ENCODE measurements at places on chromosomes 13 and 19. TPM values are rescaled to one million over a fixed set of nuclear protein-coding genes. Genes with fewer than 3 reads are reported as not detected.

- no peaks in the 10 kb centered on the region for H3K36me3 ChIP-seq
- no peaks in the 10 kb centered on the region for H3K4me1 ChIP-seq
- H3K27me3 ChIP-seq = no peaks in the 10 kb centered on the region
- DNase-seq = no peak
- H3K4me3 ChIP-seq = no peak overlapping the region
These were observed 60.7 kb downstream of the DOCK9 start for GRCh38 chr13:98917116-98917515.

- no peak overlapping the region for H3K27ac ChIP-seq
- no peaks in the 10 kb centered on the region for H3K4me1 ChIP-seq
- no peaks in the 10 kb centered on the region for H3K27me3 ChIP-seq
- DNase-seq = no peak
- no peak overlapping the region for H3K4me3 ChIP-seq
These were observed 89.3 kb downstream of the MIPEP start for GRCh38 chr13:23799945-23800344.

Gene ANKRD24
- 10.9 TPM for total RNA-seq

Gene ADGRE3
- not detected for total RNA-seq

GRCh38 chr13:22128441-22129408, 457.9 kb downstream of the FGF9 start:
- no peaks in the 10 kb centered on the region for H3K36me3 ChIP-seq
- H3K27me3 ChIP-seq = no peaks in the 10 kb centered on the region
- no peaks in the 10 kb centered on the region for H3K4me1 ChIP-seq

DNA sequence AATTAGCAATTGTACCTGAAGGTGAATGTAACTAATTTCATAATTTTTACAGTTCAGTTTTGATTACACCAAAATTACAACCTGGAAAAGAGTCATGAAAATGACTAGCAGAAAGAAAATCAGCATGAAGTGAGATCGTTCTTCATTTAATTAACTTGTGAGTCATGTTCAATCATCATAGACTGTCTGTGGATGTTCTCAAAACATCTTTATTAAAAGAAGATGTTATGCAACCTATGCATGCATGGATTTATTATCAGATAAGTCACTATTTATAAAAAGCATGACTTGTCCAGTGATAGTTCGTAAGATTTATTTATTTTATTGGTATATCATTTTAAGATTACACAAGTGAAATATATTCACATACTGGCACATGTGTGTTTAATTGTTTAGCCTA, 245.9 kb downstream of the ITGBL1 start:
- DNase-seq = no peak
- H3K27me3 ChIP-seq = no peaks in the 10 kb centered on the region
- H3K36me3 ChIP-seq = no peaks in the 10 kb centered on the region
- H3K27ac ChIP-seq = no peak overlapping the region

DNA sequence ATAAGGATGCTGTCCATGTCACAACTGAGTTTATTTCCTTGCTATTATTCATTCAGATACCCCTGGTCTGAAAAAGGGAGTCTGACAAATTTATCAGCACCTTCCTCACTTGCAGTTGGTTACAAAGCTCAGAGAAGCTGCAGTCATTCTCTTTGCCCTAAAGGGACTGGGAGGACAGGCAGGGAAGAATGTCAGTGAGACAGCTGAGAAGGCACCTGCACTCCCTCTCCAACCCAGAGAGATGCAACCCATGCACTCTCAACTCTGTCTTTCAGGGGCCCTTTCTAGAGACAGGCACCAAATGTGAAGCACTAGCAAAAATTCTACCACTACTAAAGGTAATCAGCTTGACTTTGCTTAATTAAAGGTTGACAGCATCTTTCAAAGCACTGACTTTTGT, 83.3 kb downstream of the CRYL1 start:
- DNase-seq = no peak
- no peaks in the 10 kb centered on the region for H3K36me3 ChIP-seq
- H3K27ac ChIP-seq = no peak overlapping the region
- H3K4me1 ChIP-seq = no peaks in the 10 kb centered on the region
- H3K4me3 ChIP-seq = no peak overlapping the region

GRCh38 chr13:113077566-113077952, 28.0 kb upstream of the F7 start:
- H3K36me3 ChIP-seq = no peaks in the 10 kb centered on the region
- no peak for DNase-seq
- H3K27me3 ChIP-seq = no peaks in the 10 kb centered on the region
- no peak overlapping the region for H3K27ac ChIP-seq
- no peak overlapping the region for H3K4me3 ChIP-seq
- no peaks in the 10 kb centered on the region for H3K4me1 ChIP-seq

GRCh38 chr19:4327252-4327876, 11.3 kb downstream of the STAP2 start:
- DNase-seq = peak; percentile 90
- no peak overlapping the region for H3K27ac ChIP-seq
- H3K4me3 ChIP-seq = peak overlapping the region; percentile 44
- H3K4me1 ChIP-seq = peaks cover 11% of the 10 kb centered on the region

GRCh38 chr13:97431171-97431764, 2.7 kb upstream of the RAP2A start:
- no peak overlapping the region for H3K4me3 ChIP-seq
- H3K27ac ChIP-seq = no peak overlapping the region
- H3K4me1 ChIP-seq = peaks cover 13% of the 10 kb centered on the region
- no peaks in the 10 kb centered on the region for H3K36me3 ChIP-seq

GRCh38 chr13:40933508-40934204, 85.5 kb downstream of the ELF1 start:
- H3K27ac ChIP-seq = no peak overlapping the region
- no peaks in the 10 kb centered on the region for H3K4me1 ChIP-seq
- no peak for DNase-seq
- H3K27me3 ChIP-seq = no peaks in the 10 kb centered on the region
- H3K36me3 ChIP-seq = peaks cover 13% of the 10 kb centered on the region
- no peak overlapping the region for H3K4me3 ChIP-seq

Gene EEF1AKMT1
- 10.8 TPM for total RNA-seq

DNA sequence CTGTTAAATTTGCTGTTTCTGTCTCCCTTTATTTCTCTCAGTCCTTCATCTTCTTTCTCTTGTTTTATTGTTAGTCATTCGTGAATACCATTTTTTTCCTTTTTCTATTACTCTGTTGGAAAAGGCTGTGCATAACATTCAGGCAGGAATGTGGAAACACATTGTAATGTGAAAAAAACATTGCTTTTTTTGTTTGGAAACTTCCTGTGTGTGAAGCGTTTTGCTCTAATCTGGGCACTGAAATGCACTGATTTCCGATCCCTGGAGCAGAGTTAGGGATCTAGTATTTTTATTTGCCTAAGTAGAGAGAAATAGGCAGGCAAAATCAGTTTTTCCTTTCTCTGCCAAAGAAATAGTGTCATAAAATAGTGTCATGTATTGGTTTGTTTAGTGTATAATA, 155.5 kb downstream of the PCCA start:
- H3K27ac ChIP-seq = peak overlapping the region; percentile 82
- DNase-seq = peak; percentile 57
- peaks cover 38% of the 10 kb centered on the region for H3K4me1 ChIP-seq
- peak overlapping the region; percentile 3 for H3K4me3 ChIP-seq

GRCh38 chr19:10290876-10291553, 1.3 kb downstream of the ICAM5 start:
- H3K36me3 ChIP-seq = no peaks in the 10 kb centered on the region
- peaks cover 36% of the 10 kb centered on the region for H3K27me3 ChIP-seq
- H3K27ac ChIP-seq = no peak overlapping the region
- DNase-seq = peak; percentile 66
- peak overlapping the region; percentile 47 for H3K4me3 ChIP-seq
- peaks cover 61% of the 10 kb centered on the region for H3K4me1 ChIP-seq

- H3K36me3 ChIP-seq = no peaks in the 10 kb centered on the region
- no peak for DNase-seq
- H3K4me3 ChIP-seq = no peak overlapping the region
- no peaks in the 10 kb centered on the region for H3K4me1 ChIP-seq
- no peaks in the 10 kb centered on the region for H3K27me3 ChIP-seq
These were observed 157.5 kb downstream of the RGCC start for GRCh38 chr13:41614671-41615527.

Gene LILRA6
- not detected for total RNA-seq

GRCh38 chr13:26682606-26683005, 78.0 kb downstream of the GPR12 start:
- no peaks in the 10 kb centered on the region for H3K36me3 ChIP-seq
- no peak overlapping the region for H3K27ac ChIP-seq
- DNase-seq = no peak
- H3K4me1 ChIP-seq = no peaks in the 10 kb centered on the region
- H3K27me3 ChIP-seq = no peaks in the 10 kb centered on the region
- no peak overlapping the region for H3K4me3 ChIP-seq

DNA sequence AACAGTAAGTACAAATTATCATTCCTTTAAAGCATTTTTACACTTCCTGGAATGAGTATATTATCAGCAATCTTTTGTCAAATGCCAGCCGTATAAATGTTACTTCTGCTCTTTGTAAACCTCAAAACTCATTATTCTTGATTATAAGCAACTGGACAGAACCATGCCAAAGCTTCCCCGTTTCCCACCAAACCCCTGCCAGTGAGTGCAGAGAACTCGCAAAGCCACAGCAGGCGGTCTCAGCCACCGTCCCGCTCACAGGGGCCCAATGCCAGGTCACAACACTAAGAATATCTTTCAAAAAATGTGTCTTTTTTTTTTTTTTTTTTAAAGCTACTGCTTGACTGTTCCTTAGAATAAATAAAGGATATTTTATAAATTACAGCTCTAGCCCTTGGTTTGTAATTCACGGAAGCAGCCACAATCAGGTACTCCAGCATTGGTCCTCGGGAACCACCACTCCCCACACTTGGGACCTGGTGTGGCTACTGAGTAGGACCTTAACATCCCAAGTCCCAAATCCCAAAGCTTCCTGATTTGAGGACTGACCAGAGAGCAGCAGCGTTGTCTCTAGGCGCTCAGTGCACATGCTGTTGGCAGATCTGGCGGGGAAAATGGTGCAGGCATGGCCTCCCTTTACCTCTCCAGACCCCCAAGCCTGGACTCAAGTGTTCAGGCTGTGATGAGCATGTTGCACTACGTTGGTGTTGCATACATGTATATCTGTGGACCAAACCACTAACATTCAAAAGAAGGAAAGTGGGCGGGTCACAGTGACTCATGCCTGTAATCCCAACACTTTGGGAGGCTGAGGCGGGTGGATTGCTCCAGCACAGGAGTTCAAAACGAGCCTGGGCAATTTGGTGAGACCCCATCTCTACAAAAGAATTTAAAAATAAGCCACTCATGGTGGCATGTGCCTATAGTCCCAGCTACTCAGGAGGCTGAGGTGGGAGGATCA, 19.0 kb downstream of the KCTD15 start:
- no peak overlapping the region for H3K4me3 ChIP-seq
- H3K27ac ChIP-seq = no peak overlapping the region
- no peaks in the 10 kb centered on the region for H3K27me3 ChIP-seq
- no peaks in the 10 kb centered on the region for H3K36me3 ChIP-seq
- peak; percentile 17 for DNase-seq

DNA sequence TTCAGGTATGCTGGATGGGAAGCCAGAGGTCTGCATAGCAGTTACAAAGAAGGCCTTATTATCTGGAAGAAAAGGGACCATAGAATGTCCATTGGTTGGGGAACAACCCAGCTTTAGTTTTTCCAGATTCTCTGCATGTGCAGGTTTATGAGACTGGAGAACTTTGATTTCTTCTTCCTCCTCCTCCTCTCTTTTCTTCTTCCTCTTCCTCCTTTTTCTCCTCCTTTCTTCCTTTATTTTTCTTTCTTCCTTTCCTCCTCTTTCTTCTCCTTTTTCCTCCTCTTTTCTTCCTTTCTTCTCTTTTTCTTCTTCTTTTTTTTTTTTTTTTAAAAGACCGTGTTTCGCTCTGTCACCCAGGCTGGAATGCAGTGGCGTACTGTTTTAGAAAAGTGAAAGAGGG, 30.9 kb downstream of the EPN1 start:
- no peak overlapping the region for H3K27ac ChIP-seq
- DNase-seq = no peak
- no peaks in the 10 kb centered on the region for H3K4me1 ChIP-seq
- no peak overlapping the region for H3K4me3 ChIP-seq
- H3K36me3 ChIP-seq = peaks cover 5% of the 10 kb centered on the region
- no peaks in the 10 kb centered on the region for H3K27me3 ChIP-seq

GRCh38 chr19:45824531-45825262, 9.6 kb upstream of the RSPH6A start:
- H3K36me3 ChIP-seq = peaks cover 61% of the 10 kb centered on the region
- H3K27ac ChIP-seq = no peak overlapping the region
- H3K4me3 ChIP-seq = no peak overlapping the region
- no peaks in the 10 kb centered on the region for H3K4me1 ChIP-seq

GRCh38 chr13:35796623-35797022, 320.1 kb upstream of the MAB21L1 start:
- no peak overlapping the region for H3K4me3 ChIP-seq
- H3K27ac ChIP-seq = no peak overlapping the region
- H3K4me1 ChIP-seq = no peaks in the 10 kb centered on the region
- DNase-seq = no peak
- no peaks in the 10 kb centered on the region for H3K27me3 ChIP-seq

DNA sequence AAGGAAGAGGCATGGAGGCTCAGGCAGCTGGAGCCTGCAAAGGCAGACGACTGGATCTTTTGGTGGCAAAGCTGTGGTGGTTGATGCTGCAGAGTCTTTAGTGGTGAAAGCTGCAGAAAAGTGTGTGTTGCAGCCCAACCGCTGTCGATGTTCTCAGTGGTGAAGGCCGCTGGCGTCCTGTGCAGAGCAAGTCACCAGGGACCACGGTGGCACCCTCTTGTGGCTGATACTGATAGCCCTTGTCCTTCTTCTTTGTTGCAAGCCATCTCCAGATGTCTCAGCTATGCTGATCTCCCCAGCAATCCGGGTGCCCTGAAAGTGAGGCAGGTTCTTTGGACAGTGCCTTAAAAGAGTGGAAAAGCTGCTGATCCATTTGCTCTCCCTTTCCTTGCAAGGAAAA, 610.9 kb upstream of the PCDH9 start:
- no peak overlapping the region for H3K4me3 ChIP-seq
- no peaks in the 10 kb centered on the region for H3K36me3 ChIP-seq
- DNase-seq = peak; percentile 3
- H3K27me3 ChIP-seq = no peaks in the 10 kb centered on the region
- no peaks in the 10 kb centered on the region for H3K4me1 ChIP-seq
- no peak overlapping the region for H3K27ac ChIP-seq

- no peak overlapping the region for H3K4me3 ChIP-seq
- H3K4me1 ChIP-seq = peaks cover 13% of the 10 kb centered on the region
- DNase-seq = no peak
- H3K36me3 ChIP-seq = no peaks in the 10 kb centered on the region
- no peaks in the 10 kb centered on the region for H3K27me3 ChIP-seq
- no peak overlapping the region for H3K27ac ChIP-seq
These were observed 2792.1 kb downstream of the PCDH9 start for GRCh38 chr13:64438084-64438483.

DNA sequence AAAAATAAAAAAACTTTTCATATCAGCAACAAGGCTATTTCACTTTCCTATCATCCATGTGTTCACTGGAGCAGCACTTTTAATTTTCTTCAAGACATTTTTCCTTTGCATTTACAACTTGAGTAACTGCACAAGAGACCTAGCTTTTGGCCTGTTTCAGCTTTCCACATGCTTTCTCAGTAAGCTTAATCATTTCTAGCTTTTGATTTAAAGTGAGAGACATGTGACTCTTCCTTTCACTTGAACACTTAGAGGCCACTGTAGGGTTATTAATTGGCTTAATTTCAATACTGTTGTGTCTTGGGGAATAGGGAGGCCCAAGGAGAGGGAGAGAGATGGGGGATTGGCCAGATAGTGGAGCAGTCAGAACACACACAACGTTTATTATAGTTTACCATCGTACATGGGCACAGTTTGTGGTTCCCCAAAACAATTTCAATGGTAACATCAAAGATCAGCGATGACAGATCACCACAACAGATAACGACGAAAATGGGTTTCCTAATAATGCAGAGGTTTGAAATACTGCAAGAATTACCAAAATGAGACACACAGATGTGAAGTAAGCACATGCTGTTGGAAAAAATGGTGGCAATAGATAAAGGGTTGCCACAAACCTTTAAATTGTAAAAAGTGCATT, 117.6 kb downstream of the GGACT start:
- no peaks in the 10 kb centered on the region for H3K36me3 ChIP-seq
- no peaks in the 10 kb centered on the region for H3K27me3 ChIP-seq
- no peak overlapping the region for H3K4me3 ChIP-seq
- no peak for DNase-seq

Gene KRTDAP
- total RNA-seq = not detected
